ENCODE measurements at places on chromosomes 5 and 9. TPM values are rescaled to one million over a fixed set of nuclear protein-coding genes. Genes with fewer than 3 reads are reported as not detected.
A peak's percentile ranks its signal among the peaks of the same experiment; 100 is the strongest.

DNA sequence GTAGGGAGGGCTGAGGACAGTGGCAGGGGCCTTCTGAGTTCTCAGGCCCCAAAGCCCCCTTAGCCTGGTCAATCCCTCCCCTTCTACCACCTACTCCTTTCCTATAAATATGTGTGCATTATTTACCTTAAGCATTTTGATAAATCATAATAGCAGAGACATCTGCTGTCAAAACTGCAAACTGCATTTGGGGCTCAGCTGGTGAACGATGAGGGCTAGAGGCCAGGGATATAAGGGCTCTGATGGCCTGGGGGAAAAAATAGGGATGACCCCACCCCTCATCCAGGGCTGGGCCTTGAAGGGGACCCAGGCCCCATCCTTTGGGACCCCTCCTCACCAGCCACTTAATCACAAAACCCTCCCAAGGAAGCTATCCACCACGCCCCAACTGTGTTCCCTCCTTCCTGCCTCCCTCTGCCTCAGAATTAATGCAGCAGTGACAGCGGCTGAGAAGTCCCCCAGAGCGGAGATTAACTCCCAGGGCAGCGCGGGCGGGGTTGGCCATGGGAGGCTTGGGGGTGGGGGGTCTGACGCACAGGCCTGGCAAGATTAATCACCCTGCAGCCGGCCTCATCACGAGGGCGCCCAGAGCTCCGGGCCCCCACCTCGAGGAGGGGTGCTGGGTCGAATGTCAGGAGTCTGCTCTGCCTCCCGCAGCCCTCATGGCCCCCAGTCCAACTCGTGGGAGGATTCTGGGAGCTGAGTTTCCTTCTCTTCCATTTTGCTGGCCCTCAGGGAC lies 42.1 kb downstream of the CXXC5 start:
- DNase-seq: peak; percentile 42

- DNase-seq: no peak
Observed at GRCh38 chr5:17412760-17413671, 85.0 kb upstream of the TAF11L2 start.

The CMYA5 gene
- total RNA-seq: 960 TPM

The POU5F2 gene
- 0.30 TPM for total RNA-seq

The GFRA3 gene
- 0.72 TPM for total RNA-seq

Measured in left ventricle myocardium superior (tissue), 1 donor.